Cerebellar cortex (tissue), 1 donor: ENCODE measurements at places on chromosomes 1 and 21.

- DNase-seq: no peak
Observed at GRCh38 chr1:96782856-96783255, 61.3 kb downstream of the PTBP2 start.

DNA sequence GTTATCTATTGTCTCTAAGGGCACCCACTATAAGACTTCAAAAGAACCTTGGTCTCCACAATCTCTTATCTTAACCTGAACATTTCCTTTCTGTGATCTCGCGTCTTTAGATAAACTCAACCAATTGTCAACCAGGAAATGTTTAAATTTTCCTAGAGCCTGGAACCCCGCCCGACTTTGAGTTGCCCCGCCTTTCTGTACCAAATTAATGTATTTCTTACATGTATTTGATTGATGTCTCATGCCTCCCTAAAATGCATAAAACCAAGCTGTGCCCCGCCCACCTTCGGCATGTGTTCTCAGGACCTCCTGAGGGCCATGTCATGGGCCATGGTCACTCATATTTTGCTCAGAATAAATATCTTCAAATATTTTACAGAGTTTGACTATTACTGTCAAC is 5.9 kb upstream of the CXADR start:
- DNase-seq: no peak

DNA sequence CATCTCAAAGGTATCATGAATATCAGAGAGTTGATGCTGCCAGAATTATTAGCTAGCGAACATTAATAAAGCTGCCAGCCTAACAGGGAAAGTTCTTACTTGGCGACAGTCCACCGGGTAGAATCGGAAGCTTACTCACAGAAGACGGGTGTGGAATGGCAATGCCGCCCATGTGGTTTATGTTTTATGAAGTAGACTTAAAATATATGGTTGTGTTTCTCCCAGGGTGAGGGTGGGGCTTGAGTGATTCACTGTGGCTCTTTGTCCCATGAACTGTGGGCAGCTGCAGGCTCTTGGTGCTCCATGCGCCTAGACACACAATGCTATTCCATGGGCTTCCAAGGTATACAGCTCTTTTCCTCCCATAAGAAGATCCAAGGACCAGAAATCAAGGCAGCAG is 162.7 kb downstream of the PIGK start:
- no peak for DNase-seq

DNA sequence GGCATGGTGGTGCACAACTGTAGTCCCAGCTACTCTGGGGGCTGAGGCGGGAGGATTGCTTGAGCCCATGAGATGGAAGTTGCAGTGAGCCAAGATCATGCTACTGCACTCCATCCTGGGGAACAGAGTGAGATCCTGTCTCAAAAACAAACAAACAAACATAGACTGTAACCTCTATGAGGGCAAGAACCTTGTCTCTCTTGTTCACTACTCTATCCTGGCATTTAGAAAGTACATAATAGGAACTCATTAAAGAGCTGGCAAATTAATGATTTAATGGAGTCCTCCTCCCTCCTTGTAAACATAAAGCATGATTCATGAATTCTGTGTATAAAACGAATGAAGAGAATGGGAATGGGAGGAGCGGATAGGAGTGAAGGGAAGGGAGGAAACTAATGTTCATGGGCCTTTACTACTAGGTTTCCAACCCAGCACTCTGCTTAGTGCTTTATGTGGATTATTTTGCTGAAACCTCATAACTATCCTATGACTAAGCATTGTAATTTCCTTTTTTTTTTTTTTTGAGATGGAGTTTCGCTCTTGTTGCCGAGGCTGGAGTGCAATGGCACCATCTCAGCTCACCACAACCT is 8.6 kb downstream of the LMOD1 start:
- no peak for DNase-seq

DNA sequence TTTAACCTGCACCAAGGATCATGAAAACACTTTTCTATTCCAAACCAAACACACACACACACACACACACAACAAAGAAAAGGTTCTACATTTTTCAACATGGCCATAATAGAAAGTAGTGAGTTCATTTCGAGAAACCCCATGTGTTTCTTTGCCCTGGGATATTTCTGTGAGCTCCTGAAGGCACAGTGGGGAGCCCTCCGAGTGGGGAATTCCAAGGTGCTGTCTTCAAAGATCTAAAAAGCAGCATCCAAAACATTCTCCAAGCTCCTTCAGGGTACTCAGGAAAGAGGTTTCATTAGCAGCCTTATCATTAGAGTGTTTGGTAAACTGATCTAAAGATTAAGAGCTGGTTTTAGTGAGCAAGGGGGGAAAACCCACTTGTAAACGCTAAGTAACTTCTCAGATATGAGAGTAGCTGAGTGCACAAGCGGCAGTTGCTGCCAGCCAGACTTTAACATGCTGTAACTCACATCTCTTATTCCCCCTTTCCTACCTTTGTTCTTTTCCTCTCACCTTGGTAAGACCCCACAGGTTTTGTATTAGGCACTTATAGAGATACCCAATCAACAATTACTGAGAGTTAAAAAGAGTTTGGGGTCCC is 38.3 kb downstream of the ZC3H11B start:
- no peak for DNase-seq

- DNase-seq: no peak
Observed at GRCh38 chr1:158943059-158943458, 11.7 kb downstream of the PYHIN1 start.

- DNase-seq: no peak
Observed at GRCh38 chr1:226479474-226479873, 69.1 kb upstream of the STUM start.

- DNase-seq: no peak
Observed at GRCh38 chr1:199743227-199743626, 284.3 kb upstream of the NR5A2 start.

GRCh38 chr1:11990303-11991032 is 10.2 kb downstream of the MFN2 start:
- DNase-seq: no peak
